T-helper 9 cell (primary cell): ENCODE measurements at places on chromosomes 2 and 18.

DNA sequence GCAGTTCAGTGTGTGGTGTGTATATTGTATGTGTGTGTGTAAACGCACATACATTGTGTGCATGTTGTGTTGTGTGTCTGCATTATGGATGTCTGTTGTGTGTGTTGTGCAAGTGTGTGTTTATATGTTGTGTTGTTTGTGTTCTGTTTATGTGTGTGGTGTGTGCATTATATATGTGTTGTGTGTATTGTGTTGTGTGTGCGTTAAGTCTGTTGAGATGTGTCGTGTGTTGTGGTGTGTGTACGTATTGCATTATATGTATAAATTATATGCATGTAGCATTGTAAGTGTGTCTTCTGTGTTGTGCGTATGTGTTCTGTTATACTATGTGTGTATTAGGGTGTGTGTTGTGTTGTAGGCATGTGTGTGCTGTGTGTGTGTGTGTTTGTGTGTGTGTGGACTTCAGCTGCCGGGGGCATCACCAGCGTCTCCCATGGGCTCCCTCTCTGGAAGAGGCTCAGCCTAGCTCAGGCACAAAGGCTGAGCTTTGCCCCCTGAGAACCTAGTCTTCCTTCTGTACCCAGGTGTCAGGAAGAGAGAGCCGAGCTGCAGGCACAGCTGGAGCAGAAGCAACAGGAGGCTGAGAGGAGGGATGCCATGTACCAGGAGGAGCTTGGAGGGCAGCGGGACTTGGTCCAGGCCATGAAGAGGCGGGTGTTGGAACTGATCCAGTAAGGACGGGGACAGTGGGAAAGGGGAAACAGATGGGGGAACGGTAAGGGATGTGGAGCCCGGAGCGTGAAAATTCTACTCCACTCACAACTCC lies 13.7 kb downstream of the RUFY4 start:
- DNase-seq, result no peak

DNA sequence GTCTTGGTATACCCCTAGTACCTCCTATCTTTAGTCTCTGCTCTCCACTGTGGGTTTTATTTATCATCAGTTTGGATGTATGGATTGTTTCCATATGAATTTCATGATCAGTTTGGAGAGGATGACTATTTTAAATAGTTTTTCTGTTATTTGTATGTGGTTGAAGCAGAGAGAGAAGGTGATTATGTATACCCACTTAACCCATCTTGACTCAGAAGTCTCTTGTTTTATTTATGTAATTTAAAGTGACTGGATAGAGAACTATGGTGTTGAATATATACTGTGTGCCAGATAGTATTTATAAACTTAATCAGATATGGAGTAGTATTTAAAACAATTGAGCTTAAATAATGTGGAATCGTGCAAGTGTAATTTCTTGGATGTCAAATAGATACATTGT lies 39.9 kb downstream of the SMAD4 start:
- DNase-seq, result no peak

DNA sequence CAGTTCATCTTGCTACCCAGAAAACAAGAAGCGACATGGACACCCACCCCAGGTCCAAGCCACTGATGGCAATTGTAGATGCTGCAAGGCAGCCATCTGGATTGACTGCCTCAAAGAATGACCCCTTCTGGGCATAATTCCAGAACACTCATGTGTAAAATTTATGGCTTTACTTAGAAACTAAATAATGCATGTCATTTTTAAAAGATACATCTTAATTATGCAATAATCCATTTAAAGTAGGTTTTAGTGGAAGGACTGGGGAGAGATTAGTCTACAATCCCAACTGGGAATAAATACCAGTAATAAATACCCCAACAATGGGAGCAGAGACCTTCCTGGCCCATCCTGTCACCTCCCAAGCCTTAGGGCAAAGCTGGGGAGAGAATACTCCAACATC lies 247.7 kb downstream of the SS18 start:
- no peak for DNase-seq

DNA sequence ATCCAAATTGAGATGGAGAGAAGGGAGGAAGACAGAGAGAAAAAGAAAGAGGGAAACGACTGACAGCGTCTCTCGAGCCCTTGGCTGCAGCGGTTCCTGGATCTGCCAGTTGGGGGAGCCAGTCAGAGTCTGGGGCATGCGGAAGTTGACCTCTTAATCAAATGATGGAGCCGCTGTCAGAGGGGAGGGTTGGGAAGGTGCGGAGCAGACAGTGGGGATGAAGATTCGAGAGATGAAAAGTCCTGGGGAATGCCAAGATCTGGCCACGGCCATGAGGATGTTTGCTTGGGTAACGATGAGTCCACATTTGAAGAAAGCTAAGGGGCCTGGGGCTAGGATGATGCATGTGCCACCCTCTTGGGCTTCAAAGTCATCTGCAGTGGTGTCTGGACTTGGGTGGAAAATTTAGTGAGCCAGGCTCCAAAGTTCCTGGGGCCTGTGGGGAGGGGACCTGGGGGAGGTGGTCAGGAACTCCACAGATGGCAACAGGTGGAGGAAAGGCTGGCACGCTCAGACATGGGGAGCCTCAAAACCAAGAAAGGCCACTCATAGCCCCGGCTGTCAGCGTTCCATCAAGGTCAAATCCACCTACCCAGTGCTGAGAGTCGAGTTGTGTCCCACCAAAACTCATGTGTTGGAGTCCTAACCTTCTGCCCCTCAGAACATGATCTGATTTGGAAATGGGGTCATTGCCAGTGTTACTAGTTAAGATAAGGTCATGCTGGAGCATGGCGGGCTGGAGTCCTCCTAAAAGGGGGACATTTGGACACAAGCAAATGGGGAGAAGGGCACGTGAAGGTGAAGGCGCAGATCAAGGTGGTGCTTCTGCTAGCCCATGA lies 200.1 kb downstream of the NDUFA10 start:
- no peak for DNase-seq

DNA sequence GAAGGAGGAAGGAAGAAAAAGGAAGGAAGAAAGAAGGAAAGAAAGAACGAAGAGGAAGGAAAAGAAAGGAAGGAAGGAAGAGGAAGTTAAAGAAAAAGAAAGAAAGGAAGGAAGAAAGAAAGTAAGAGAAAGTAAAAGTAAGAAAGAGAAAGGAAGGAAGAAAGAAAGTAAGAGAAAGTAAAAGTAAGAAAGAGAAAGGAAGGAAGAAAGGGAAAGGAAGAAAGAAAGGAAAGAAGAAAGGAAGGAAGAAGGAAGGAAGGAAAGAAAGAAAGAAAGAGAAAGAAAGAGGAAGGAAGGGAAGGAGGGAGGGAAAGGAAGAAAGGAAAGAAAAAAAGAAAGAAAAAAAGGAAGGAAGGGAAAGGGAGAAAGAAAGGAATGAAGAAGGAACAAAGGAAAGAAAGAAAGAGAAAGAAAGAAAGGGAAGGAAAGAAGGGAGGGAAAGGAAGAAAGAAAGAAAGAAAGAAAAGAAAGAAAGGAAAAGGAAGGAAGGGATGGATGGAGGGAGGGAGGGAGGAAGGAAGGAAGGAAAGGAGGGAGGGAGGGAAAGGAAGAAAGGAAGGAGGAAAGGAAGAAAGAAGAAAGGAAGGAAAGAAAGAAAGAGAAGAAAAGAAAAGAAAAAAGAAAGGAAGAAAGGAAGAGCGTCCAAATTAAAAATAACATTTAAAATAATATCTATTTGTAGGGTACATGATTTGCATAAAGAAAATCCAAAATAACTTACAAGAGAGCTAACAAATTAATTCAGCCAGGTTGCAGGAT lies 827.9 kb downstream of the TSN start:
- no peak for DNase-seq

GRCh38 chr2:215910180-215910579 lies 103.2 kb downstream of the MREG start:
- no peak for DNase-seq

DNA sequence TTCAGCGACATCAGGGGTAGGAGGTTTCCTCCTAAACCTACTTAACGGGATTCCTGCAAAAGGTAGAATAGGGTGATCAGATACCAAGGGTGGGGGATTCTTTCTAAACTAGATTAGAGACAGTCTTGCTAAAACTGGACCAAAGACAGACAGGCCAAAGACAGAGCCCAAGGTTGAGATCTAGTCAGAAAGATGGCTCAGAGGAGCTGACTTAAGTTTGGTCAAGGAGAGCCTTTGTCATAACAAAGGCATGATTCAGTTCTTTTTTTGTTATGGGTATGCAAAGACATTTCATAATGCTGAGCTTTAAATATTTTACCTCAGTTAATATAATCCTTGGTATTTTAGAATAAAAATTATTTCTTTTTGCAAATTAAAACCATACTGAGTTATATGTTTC lies 17.8 kb upstream of the GPR75 start:
- no peak for DNase-seq

- no peak for DNase-seq
These were observed 17.4 kb upstream of the DLX2 start for GRCh38 chr2:172120118-172120517.

DNA sequence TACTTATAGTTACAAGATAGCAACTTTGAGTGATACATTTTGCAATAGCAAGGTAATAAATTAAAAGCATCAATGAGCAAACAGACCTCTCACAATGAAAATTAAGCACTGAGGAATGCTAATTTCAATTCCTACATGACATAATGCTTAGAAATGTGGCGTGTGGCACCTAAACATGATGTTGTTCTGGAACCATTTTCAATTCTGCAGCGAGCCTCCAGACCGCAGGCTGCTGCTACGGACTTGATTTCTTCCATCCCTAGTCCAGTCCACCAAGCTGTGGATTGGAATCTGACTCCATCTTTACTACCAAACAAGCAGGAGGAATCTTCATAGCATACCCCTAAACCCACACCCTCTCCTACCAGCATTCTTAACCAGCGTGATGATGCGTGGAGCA lies 58.7 kb upstream of the ZNF397 start:
- DNase-seq, result no peak

DNA sequence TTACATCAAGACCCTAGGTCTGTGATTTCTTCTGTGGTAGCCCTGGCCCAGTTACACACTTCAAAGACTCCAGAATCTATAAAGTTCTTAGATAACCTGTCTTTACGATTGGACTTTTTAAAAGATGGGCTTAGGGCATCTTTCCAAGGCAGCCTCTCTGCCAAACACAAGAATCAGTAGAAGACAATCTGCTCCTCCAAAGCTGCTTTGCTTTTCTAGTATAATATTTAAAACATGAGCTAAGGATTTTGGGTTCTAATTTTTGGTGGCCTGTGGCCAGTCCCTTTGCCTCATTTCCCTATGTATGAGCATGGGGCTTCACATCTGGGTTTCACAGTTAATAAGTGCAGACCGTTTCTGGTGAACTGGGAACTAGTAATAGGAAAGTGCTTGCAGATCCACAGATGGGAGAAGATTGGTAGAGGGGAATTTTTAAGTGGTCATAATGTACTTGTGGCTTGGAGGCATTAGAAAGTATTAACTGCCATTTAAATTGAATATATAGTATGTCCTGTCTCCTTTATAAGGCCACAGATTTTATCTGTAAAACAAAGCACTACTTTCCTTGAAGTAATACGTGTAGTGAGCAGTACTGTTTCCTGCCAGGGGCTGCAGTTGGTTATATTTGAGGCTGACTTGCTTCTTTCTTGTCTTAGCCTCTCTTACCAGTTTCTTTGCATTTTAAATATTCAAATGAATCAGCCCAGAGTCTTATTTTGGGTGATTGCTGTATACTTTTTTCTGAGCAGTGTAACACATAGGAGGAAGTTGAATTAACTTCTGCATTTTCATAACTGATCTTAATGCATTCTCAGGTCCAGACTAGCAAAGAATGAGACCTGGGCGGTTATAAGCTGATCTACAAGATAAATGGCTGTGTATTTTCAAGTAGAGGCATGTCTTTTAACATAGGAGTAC lies 1.5 kb downstream of the ARPC2 start:
- DNase-seq, result no peak

- no peak for DNase-seq
These were observed 258.8 kb downstream of the CYP26B1 start for GRCh38 chr2:71888751-71889445.

- no peak for DNase-seq
These were observed 104.5 kb upstream of the UGP2 start for GRCh38 chr2:63737081-63737751.

- no peak for DNase-seq
These were observed 14.4 kb downstream of the ELMOD3 start for GRCh38 chr2:85368921-85369320.

DNA sequence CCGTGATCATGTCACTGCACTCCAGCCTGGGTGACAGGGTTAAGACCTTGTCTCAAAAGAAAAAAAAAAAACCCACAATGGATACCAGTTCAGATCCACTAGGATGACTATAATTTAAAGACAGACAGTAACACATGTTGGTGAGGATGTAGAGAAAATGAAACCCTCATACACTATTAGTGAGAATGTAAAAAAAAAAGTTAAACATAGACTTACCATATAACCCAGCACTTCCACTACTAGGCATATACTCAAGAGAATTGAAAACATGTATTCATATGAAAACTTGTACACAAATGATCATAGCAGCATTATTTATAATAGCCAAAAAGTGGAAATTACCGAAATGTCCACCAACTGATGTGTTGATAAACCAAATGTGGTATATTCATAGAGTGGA lies 48.7 kb downstream of the KIF3C start:
- DNase-seq, result no peak

DNA sequence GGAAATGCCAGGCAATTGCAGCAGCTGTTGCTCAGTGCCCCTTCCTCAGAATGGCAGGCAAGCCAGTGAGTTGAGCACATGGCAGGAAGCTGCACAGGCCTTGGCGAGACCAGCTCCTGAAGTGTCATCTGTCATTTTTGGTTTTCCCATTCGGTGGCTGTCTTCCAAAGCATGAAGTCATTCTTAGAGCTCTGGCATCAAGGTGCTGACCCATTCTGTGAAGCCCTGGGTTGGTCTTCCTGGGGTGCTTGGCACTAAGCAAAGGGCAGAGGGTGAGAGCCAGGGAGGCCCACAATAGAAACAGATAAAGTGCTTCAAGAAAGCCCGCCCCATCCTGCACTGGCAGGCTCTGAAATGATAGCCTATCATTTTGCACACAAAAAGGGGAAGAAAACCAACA lies 150.5 kb downstream of the VAPA start:
- no peak for DNase-seq

- no peak for DNase-seq
These were observed 546.7 kb upstream of the ID2 start for GRCh38 chr2:8134985-8135682.

- DNase-seq, result no peak
These were observed 69.6 kb downstream of the PID1 start for GRCh38 chr2:229201521-229201920.

- DNase-seq, result no peak
These were observed 115.8 kb downstream of the TTC27 start for GRCh38 chr2:32743480-32744236.

GRCh38 chr2:137960223-137960622 lies 4.0 kb upstream of the HNMT start:
- no peak for DNase-seq

DNA sequence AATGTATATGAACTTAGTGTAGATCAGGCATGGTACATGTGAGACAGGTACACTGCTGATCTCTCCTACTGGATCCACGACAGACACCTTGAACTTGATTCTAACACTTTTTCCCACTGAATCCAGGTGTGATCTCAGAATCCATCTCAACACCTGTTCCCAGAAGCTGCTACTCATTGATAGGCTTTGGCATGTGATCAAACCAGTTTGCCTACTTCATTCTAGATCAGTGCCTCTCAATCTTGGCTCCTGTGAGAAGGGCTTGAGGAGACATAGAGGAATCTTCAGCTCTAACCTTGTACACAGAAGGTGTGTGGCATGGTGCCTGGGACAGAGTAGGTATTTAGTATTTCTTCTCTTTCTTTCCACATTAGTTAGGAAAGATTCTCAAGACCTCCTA lies 212.3 kb upstream of the ATP5MC3 start:
- no peak for DNase-seq

- no peak for DNase-seq
These were observed 6.8 kb upstream of the NEU2 start for GRCh38 chr2:233025706-233026105.
